CD4-positive, alpha-beta T cell treated with Interleukin-17A for 1 hour (primary cell): ENCODE measurements at places on chromosomes 3 and 15.

GRCh38 chr3:73966733-73967132 is 342.0 kb upstream of the PDZRN3 start:
- no peak for DNase-seq

DNA sequence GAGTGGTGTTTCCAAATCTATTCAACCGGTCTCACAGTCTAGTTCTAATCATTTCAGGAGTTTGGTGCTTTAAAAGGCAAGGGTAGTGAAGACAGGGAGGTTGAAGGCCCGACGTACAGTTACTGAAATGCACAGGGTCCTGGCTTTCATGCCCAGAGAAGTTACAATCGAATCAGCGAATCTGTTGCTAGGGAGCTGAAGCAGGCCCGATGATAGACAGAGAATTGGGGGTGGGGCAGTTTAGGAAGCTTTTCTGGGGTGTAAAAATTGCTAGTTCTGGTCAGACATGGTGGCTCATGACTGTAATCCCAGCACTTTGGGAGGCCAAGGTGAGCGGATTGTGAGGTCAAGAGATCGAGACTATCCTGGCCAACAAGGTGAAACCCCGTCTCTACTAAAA is 63.1 kb upstream of the ATP13A3 start:
- no peak for DNase-seq

- DNase-seq: peak; percentile 20
Measured at GRCh38 chr3:71581457-71582035, 2.0 kb downstream of the FOXP1 start.

- no peak for DNase-seq
Measured at GRCh38 chr3:16838561-16838960, 46.2 kb upstream of the PLCL2 start.

DNA sequence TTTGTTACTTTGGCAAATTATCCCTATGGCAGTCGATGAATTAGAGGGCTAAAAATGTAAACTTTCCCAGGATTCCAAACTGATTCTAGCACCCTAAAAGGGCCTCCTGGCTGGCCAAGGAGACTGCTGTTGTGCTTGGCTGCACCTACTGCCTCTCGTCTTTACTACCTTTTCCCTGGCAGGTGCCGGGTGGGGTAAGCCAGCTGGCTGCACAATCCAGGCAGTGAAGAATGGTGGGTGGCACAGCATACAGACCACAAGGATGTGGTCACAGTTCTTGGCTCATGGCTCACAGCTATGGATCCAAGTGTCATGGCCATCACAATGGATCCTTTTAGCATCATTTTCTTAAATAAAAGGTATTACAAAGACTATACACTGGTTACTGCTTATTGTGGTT is 20.7 kb upstream of the SLC25A26 start:
- no peak for DNase-seq

DNA sequence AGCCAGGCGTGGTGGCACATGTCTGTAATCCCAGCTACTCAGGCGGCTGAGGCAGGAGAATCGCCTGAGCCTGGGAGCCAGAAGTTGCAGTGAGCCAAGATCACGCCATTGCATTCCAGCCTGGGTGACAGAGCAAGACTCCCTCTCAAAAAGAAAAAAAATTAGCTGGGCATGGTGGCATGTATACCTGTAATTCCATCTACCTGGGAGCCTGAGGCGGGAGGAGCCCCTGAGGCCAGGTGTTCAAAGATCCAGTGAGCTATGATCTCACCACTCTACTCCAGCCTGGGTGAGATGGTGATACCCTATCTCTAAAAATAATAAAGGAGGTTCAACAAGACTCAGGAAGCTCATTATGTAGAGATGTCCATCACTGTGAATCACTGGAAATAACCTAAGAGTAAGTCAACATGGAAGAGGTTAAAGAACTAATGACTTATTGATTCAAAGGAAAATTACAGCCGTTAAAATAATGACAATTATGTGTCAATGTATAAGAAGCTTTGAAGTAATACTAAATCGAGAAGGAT is 19.8 kb upstream of the RAB7A start:
- no peak for DNase-seq

DNA sequence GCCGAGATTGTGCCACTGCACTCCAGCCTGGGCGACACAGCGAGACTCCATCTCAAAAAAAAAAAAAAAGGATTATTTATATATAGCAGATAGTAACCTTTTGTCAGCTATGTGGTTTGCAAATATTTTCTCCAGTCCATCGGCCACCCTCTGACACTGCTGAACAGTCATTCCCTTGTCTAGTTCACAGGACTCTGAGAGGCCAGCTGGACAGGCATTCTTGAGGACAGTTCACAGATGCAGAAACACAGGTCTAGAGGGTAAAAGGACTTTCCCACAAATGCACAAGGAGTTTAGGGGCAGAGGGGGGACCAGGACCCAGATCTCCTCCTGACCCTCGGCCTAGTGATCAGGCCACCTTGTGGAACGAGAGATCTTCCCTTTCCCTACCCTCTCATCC is 7.5 kb upstream of the TMEM40 start:
- DNase-seq: no peak

GRCh38 chr3:197468167-197468566 is 87.6 kb downstream of the BDH1 start:
- DNase-seq: no peak

DNA sequence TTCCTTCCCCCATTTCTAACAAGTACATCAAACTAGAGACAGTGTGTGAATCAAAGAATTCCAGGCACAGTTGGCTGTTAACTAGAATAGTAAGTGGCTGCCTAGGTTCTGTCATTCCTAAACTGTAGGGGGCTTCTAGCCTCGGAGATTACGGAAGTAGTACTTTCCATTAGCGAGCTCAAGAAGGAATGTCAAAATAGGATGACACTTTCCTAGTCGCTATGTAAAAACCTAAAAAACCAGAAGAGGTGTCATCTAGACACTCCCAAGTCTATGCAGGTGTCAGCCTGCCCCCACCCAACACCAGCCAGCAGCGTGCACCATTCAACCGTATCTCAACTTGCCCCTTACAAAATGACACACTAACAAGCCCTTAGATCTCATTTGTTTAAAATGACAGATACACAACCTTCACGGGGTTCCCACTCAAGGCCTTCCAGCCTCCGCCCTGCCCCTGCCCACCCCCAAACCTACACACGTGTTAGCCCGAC is 874 bp downstream of the INO80 start:
- DNase-seq: no peak

- DNase-seq: no peak
Measured at GRCh38 chr3:184801241-184801785, 10.7 kb upstream of the VPS8 start.

DNA sequence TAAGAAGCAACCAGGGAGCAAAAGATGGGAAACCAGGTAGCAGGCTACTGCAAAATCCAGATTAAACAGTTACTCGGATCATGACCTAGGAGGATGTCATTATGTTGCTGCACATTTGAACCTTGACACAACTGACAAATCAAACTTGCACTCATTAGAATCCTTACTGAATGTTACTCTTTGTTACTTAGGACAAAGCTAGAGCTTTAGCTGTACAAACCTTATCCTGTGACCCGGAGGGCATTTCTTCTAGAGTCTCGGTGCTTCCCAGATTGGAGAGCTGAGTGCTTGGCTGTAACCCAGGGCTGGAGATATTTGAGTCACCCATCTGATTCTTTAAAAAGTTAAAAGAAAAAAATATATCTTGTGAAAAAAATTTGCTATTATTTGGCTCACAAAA is 43.4 kb downstream of the DCP1A start:
- no peak for DNase-seq

- no peak for DNase-seq
Measured at GRCh38 chr3:32449691-32450090, 53.0 kb downstream of the CMTM6 start.

- DNase-seq: no peak
Measured at GRCh38 chr15:72272997-72273352, 621 bp upstream of the PARP6 start.
